Glutamatergic neuron (in vitro differentiated cells): ENCODE measurements at places on chromosomes 16 and 17.
A peak's percentile ranks its signal among the peaks of the same experiment; 100 is the strongest.

- H3K36me3 ChIP-seq: peaks cover 11% of the 10 kb centered on the region
- peaks cover 7% of the 10 kb centered on the region for H3K4me1 ChIP-seq
- no peak overlapping the region for H3K27ac ChIP-seq
- no peak for DNase-seq
- H3K4me3 ChIP-seq: no peak overlapping the region
These were observed 4.5 kb downstream of the PLD2 start for GRCh38 chr17:4811471-4811870.

GRCh38 chr17:62713086-62713881, 85.8 kb downstream of the MRC2 start:
- H3K27ac ChIP-seq: no peak overlapping the region
- H3K36me3 ChIP-seq: peaks cover 18% of the 10 kb centered on the region

DNA sequence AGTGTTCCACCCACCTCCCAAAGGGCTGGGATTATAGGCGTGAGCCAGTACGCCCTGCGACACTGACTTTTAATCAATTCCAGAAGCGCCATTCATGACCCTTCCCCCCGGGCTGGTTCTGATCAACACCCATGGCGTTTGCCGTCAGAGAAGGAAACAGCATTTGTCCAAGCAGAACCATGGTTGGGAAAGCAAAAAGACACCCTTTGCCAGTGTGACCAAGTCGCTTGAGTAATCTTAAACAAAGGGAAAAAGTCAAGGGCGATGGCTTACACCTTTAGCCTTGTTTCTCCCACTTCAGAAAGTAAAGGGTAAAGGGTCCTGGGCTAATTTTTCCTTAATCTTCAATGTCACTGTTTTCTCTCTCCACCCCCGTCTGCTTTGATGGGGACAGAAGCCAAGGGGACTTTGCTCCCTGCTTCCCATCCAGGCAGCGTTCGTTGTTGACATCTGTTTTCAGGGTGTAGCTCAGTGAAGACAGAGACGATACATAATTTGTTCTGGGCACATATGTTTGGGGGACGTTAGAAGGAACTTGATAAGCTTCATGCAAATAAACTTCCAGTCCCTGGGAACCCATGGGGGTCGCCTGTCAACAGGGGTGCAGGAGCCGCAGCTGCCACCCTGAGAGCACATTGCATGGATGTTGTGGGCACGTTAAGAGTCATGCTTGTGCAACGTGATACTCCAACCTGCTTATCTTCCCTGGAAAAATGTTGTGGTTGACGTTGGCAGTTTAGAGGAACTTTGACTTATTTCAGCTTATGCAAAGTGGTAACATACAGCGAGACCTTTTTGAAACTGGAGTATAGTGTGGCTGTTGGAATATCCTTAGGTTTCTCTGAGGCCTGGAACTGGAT, 50.6 kb upstream of the TANGO6 start:
- no peaks in the 10 kb centered on the region for H3K4me1 ChIP-seq
- no peaks in the 10 kb centered on the region for H3K36me3 ChIP-seq
- H3K27ac ChIP-seq: no peak overlapping the region
- no peak for DNase-seq

DNA sequence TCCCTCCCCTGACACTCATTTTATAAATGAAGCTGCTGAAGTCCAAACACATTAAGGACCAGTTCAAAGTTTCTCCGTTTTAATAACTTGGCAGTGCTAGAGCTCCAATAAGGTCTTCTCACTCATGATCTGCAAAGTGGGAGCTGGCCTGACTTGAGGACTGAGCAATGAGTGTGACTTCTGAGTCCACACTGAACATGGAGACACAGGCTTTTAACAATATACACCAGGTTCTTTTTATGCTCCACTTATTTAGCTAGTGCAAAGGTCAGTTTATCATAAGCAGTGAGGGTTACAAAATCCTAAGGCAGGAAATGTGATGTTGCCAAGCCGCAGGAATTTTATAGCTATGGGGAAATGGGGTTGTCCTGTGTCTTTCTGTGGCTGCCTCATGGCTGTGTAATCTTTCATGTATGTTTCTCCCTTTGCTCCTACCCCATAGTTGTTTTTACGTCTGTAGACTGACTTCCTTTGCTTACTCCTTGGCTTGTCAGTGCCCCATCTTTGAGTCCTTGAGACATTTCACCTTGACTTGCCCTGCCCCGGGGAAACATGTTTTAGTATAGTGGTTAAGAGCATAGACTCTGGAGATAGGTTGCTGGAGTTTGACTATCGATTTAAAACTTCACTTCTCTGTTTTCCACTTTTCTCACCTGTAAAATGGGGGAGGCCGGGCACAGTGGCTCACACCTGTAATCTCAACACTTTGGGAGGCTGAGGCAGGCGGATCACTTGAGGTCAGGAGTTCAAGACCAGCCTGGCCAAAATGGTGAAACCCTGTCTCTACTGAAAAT, 12.2 kb upstream of the MMD start:
- H3K27me3 ChIP-seq: no peaks in the 10 kb centered on the region
- peaks cover 21% of the 10 kb centered on the region for H3K4me1 ChIP-seq
- DNase-seq: no peak
- H3K27ac ChIP-seq: no peak overlapping the region
- H3K4me3 ChIP-seq: no peak overlapping the region

- no peak for DNase-seq
- H3K4me3 ChIP-seq: no peak overlapping the region
- H3K4me1 ChIP-seq: no peaks in the 10 kb centered on the region
- no peaks in the 10 kb centered on the region for H3K27me3 ChIP-seq
These were observed 99.6 kb downstream of the SKAP1 start for GRCh38 chr17:48330421-48330820.

DNA sequence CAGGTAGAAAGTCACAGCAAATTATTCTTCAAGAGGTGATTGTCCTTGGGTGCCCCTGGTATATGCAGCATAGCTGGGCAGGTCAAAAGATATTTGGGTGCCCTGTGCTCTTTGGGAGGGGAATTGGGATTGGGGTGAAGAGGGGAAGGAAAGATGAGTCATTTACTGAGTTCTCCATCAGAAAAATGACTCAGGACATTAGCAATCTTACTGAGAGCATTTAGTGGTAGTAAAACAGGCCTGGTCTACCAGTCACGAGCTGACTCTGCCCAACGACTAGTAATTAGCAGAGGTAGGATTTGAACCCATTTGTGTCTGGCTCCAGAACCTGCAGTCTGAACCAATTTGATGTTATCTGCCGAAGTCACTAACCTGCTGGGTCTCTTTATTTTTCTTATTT, 6.0 kb upstream of the GRIN2A start:
- peaks cover 2% of the 10 kb centered on the region for H3K27me3 ChIP-seq
- H3K4me3 ChIP-seq: no peak overlapping the region
- no peak for DNase-seq
- no peak overlapping the region for H3K27ac ChIP-seq

DNA sequence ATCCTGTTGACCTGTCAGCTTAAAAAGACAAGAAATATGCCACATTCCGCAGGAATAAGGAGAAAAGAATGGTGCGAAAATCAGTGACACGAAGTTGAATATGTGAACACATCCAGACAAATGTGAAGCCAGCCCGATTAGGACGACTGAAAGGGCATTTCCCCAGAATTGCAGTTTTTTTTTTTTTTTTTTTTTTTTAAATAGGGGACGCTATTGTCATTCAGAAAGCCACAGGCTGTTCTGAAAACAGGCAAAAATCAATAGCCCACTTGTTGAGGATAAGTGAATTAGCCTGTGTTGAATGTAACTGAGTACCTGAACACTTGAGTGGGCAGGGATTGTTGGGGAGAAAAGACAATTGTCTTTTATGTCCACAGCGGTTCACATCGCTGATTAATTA, 507.1 kb downstream of the WWOX start:
- no peak overlapping the region for H3K27ac ChIP-seq
- H3K36me3 ChIP-seq: no peaks in the 10 kb centered on the region
- no peak overlapping the region for H3K4me3 ChIP-seq

GRCh38 chr17:76446449-76447231, 6.3 kb downstream of the UBE2O start:
- H3K36me3 ChIP-seq: peaks cover 6% of the 10 kb centered on the region
- peaks cover 20% of the 10 kb centered on the region for H3K27me3 ChIP-seq
- peak overlapping the region; percentile 86 for H3K27ac ChIP-seq
- peaks cover 75% of the 10 kb centered on the region for H3K4me1 ChIP-seq

GRCh38 chr16:84065536-84066132, 23.0 kb upstream of the SLC38A8 start:
- peaks cover 28% of the 10 kb centered on the region for H3K4me1 ChIP-seq
- H3K4me3 ChIP-seq: no peak overlapping the region
- DNase-seq: peak; percentile 73
- H3K36me3 ChIP-seq: no peaks in the 10 kb centered on the region

DNA sequence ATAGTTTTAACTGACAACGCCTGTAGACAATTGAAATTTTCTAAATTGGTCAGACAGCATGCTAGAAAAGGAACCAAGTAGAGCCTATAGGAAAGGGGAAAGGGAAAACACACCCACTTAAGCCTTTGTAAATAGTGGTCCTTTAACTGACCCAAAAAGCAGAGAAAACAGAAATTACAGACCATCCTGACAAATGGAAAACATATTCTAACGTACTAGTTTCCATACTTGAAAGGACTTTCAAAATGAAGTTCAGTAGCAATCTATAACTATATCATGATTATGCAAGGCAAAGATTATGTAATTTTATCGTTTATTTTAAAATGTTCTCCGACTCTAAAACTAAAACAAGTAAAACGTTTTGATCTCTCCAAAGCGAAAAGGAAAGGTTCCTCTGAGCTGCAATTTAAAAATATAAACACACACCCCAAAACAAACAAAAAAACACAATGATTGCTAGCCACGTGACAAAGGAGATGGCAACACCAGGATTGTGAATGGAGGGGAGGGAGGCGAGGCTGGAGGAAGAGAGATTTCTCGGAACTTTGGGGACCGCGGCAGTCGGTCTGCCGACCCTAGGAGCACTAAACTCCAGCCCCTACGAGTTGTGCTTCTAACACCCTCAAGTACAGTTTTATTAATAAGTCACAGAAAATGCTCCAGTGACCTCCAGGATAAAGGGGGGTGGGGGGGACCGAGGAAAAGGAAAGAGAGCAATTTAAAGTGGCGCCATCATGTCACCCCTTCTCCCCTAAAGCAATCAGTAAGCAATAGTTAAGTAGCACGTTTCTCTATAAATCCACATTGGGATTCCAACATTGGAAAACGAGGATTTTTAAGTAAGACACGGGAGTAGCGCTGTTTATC, 1.7 kb downstream of the KANSL1 start:
- peak overlapping the region; percentile 99 for H3K27ac ChIP-seq
- peak overlapping the region; percentile 98 for H3K4me3 ChIP-seq
- H3K36me3 ChIP-seq: peaks cover 7% of the 10 kb centered on the region
- peak; percentile 61 for DNase-seq
- H3K27me3 ChIP-seq: peaks cover 12% of the 10 kb centered on the region

DNA sequence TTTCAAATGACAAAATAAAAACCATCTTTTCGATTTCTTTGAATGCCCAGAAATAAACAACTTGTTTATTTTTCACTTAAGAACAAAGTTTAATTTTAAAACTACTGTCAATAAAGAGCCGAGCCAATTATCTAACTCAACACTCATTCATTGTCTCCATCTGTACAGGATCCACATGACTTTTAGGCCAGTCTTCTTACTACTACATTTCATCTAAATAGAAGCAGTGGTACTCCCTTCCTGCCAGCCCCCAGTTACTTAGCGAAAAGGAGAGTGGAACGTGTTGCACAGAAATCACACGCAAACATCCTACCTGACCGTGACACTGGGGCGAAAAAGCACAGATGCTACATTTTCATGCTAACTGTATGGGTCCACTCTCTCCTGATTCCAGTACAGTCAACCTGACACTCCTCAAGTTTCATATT, 1.2 kb downstream of the GNA13 start:
- H3K4me1 ChIP-seq: peaks cover 18% of the 10 kb centered on the region
- peak overlapping the region; percentile 99 for H3K4me3 ChIP-seq
- DNase-seq: no peak
